ENCODE measurements at places on chromosomes 6 and 20.
A peak's percentile ranks its signal among the peaks of the same experiment; 100 is the strongest.

DNA sequence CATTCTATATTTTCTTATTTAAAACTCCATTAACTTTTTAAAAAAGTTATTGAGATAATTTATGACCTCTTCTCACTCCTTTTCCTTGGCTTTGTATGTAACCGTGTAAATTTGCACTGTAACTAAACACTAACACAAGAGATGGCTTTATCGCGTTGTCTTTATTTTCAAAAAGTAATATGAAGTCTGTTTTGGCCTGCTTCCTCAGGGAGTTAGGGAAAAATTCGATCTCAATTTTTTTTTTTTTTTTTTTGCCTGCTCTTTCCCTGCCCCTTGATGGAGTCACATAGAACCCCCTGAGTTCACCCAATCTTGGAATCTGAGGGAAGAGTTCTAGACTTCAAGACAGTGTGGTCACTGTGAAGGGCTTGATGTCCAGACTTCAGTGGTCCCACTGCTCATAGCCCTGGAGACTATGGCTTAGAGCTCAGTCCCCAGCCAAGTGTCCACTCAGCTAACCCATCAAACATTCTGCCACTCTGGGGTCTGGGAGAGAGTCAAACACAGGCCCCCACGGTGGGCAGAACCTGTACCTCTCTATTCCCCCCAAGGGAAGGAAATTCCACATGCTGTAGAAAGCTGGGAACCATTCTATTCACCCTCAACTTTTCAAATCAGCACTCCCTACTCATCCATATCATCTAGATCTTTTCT lies 15.7 kb upstream of the TBC1D22B start:
- DNase-seq, result no peak

DNA sequence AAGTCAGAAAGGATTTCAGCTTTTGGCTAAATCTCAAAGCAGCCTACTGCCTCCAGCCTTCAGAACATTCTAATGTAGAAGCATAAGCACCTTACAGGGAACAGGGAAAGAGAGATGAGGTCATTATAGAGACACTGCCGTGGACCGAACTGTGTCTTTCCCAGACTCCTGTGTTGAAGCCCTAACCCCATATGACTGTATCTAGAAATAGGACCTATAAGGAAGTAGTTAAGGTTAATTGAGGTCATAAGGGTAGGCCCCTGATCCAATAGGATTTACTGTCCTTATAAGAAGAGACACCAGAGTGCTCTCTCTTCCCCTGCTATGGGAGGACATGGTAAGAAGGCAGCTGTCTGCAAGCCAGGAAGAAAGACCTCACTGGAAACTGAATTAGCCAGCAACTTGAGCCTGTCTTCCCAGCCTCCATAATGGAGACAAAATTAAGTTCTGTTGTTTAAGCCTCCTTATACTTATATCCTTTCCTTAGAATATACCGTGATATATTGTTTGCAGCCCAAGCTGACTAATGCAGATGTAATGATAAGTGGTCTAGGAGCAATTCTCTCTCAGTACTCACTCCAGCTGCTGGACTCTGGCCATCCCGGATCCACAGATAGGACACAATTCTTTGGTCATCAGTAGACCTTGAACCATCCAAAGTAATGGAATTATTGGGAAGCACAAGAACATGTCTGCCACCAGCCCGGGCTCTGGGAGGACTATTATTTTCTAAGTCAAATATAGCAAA lies 71.4 kb downstream of the ALDH5A1 start:
- DNase-seq, result no peak

DNA sequence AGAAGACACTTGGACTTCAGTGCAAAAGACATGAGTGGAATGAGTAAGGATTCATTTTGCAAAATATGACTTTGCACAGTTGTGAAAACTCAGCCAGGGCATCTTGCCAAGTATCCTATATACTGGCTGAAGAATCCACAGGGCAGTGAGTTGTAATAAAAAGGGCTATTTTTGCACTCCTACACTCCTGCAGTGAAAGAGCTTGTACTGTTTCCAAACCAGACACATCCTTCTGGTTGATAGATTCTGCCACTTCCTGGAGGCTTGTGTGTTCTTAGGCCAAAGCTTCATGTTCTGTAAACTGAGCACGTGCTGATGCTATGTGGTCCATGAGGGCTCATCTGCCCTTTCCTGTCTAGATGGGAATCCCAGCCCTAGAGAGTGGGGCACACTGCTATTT lies 34.9 kb downstream of the GMPR start:
- DNase-seq, result no peak

- no peak for DNase-seq
Observed at GRCh38 chr20:31747640-31748039, 8.6 kb downstream of the TPX2 start.

DNA sequence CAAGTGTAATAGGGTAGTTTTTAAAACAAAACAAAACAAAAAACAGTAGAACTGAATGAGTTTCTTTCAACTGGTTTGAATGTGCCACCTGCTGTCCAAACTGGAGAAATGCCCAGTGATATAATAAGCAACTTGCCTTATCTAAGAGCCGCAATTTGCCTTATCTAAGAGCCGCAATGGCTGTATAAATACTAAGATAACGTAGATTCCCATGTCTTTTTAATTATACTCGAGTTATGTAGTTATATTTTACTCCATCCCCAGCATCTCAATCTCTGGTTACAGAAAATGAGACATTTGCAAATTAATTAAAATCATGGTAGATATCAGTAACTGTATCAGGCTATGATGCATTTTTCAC lies 67.2 kb downstream of the RPP40 start:
- DNase-seq, result no peak

GRCh38 chr20:42978184-42978974 lies 211.3 kb downstream of the PTPRT start:
- DNase-seq, result no peak

DNA sequence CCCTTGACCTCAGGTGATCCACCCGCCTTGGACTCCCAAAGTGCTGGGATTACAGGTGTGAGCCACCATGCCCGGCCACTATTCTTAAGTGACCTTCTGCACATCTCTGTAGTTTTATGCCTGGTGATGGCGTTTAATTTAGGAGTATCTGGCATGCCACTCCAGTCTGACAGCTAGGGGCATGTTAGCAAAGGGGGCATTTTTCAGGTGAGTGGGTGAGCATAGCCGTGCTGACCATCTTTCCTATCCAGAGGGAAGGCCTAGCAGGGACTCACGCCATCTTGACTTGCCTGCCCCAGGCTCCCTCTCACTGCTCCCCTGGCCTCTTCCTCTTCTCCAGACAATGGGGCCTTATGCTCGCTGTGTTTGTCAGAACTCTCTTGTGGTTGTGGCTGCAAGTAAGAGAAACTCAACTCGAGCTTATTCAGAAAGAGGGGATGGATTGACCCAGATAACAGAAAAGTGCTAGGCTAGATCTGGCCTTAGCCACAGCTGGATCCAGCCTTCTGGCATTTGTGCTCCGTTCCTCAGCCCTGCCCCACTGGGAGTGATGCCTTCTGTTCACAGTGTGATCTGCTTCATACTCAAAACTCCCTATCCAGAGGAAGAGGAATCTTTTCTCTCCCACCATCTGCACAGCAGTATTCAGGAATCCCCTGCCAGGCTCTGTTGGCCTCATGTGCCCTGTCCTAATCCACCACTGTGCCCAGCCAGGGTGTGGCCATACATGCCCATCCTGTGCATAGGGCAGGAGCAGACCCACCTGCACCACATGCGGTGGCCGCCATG lies 174.5 kb upstream of the AKAP12 start:
- peak; percentile 37 for DNase-seq

- DNase-seq, result peak; percentile 77
Observed at GRCh38 chr6:47787620-47788497, 6.0 kb downstream of the OPN5 start.

GRCh38 chr20:37285664-37286374 lies 3.6 kb upstream of the MANBAL start:
- DNase-seq, result no peak

DNA sequence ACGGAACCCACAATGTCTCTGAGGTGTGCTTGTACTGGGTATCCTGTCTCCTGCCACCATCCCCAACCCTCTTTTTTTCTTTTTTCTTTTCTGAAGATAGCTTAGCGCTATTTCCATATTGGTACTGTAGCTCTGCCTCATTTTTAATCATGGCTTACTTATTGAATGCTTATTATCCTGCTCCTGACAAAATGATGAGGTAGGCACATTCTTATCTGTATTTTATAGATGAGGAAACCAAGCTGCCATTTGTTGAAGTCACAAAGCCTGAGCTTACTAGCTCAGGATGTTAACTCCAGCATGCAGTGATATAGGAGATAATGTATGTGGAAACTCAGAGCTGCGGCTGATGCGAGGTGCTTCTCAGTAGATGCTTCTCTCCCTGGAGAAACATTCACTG lies 61.4 kb upstream of the GPR6 start:
- DNase-seq, result no peak
